Cardiac muscle cell (in vitro differentiated cells and primary cell): ENCODE measurements at places on chromosomes 1 and 21. TPM values are rescaled to one million over a fixed set of nuclear protein-coding genes. Genes with fewer than 3 reads are reported as not detected.

The ZMYND12 gene
- 0.39 and 1.1 TPM in 2 replicates for total RNA-seq

DNA sequence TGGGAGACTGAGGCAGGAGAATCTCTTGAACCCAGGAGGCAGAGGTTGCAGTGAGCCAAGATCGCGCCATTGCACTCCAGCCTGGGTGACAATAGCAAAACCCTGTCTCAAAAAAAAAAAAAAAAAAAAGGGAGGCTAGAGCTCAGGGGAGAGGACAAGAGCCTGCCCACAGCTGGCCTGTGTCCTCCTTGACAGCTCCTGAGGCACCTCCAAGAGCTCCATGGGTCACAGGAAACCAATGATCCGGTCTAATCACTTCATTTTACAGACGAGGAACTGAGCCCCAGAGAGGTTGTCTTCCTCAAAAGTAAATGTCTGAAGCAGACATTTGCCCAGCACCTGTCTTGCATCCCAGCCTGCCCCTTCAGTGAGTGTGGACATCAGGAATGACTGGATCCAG lies 49.4 kb downstream of the NID1 start:
- H3K27me3 ChIP-seq, result no peaks in the 10 kb centered on the region
- no peak for DNase-seq
- H3K27ac ChIP-seq, result no peak overlapping the region
- no peaks in the 10 kb centered on the region for H3K4me1 ChIP-seq
- H3K4me3 ChIP-seq, result no peak overlapping the region

- peaks cover 37% of the 10 kb centered on the region for H3K4me1 ChIP-seq
- H3K36me3 ChIP-seq, result no peaks in the 10 kb centered on the region
- H3K27me3 ChIP-seq, result no peaks in the 10 kb centered on the region
- peak overlapping the region; percentile 99 for H3K27ac ChIP-seq
- DNase-seq, result no peak
- H3K4me3 ChIP-seq, result no peak overlapping the region
Observed at GRCh38 chr1:167627865-167628641, 2.0 kb upstream of the RCSD1 start.

GRCh38 chr1:156709757-156710489 lies 4.5 kb upstream of the CRABP2 start:
- peak; percentile 78 for DNase-seq
- no peaks in the 10 kb centered on the region for H3K27me3 ChIP-seq
- peak overlapping the region; percentile 86 for H3K27ac ChIP-seq

GRCh38 chr1:54557671-54558355 lies 9.8 kb downstream of the ACOT11 start:
- H3K4me1 ChIP-seq, result peaks cover 8% of the 10 kb centered on the region
- DNase-seq, result no peak
- H3K27ac ChIP-seq, result no peak overlapping the region
- no peaks in the 10 kb centered on the region for H3K36me3 ChIP-seq
- no peaks in the 10 kb centered on the region for H3K27me3 ChIP-seq

GRCh38 chr21:32499249-32500055 lies 85.9 kb downstream of the TCP10L start:
- H3K4me1 ChIP-seq, result peaks cover 8% of the 10 kb centered on the region
- DNase-seq, result peak; percentile 46
- H3K36me3 ChIP-seq, result no peaks in the 10 kb centered on the region
- no peaks in the 10 kb centered on the region for H3K27me3 ChIP-seq
- H3K4me3 ChIP-seq, result no peak overlapping the region

The KCNH1 gene
- total RNA-seq, result 0.18 and 0.54 TPM in 2 replicates

The UTS2 gene
- total RNA-seq, result not detected in 2 replicates

GRCh38 chr1:174969977-174970376 lies 29.8 kb upstream of the CACYBP start:
- no peak overlapping the region for H3K4me3 ChIP-seq
- no peaks in the 10 kb centered on the region for H3K27me3 ChIP-seq
- no peaks in the 10 kb centered on the region for H3K36me3 ChIP-seq
- no peak for DNase-seq
- no peak overlapping the region for H3K27ac ChIP-seq

- no peak overlapping the region for H3K27ac ChIP-seq
- DNase-seq, result no peak
- H3K4me1 ChIP-seq, result peaks cover 4% of the 10 kb centered on the region
- no peak overlapping the region for H3K4me3 ChIP-seq
- H3K36me3 ChIP-seq, result no peaks in the 10 kb centered on the region
Observed at GRCh38 chr1:40842207-40842606, 20.0 kb downstream of the CITED4 start.

- no peak overlapping the region for H3K27ac ChIP-seq
- no peaks in the 10 kb centered on the region for H3K27me3 ChIP-seq
- H3K36me3 ChIP-seq, result no peaks in the 10 kb centered on the region
- H3K4me3 ChIP-seq, result no peak overlapping the region
- no peak for DNase-seq
- H3K4me1 ChIP-seq, result no peaks in the 10 kb centered on the region
Observed at GRCh38 chr1:221488550-221488949, 253.3 kb downstream of the DUSP10 start.

The SH2D1B gene
- total RNA-seq, result 0.06 TPM in 1 of 2 replicates, not detected in the other

GRCh38 chr1:227225715-227226346 lies 92.5 kb downstream of the CDC42BPA start:
- no peak overlapping the region for H3K27ac ChIP-seq
- no peaks in the 10 kb centered on the region for H3K4me1 ChIP-seq
- H3K36me3 ChIP-seq, result no peaks in the 10 kb centered on the region
- H3K27me3 ChIP-seq, result no peaks in the 10 kb centered on the region

DNA sequence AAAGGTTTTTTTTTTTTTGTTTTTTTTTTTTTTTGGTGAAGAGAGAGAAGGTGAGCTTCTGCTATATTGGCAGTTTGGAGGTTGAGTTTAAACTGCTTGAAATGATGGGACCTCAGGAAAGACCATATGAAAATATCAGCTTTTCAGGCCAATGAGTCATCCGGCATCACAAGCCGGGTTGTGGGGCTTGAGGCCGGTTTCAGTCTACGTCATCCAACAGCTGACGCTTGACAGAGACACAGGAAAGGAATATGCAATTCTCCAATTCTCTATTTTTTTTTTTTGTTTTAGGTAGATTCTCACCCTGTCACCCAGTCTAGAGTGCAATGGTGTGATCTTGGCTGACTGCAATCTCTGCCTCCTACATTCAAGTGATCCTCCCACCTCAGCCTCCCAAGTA lies 52.4 kb downstream of the KCNJ6 start:
- no peak overlapping the region for H3K27ac ChIP-seq
- H3K27me3 ChIP-seq, result no peaks in the 10 kb centered on the region
- no peaks in the 10 kb centered on the region for H3K4me1 ChIP-seq
- DNase-seq, result peak; percentile 64
- no peaks in the 10 kb centered on the region for H3K36me3 ChIP-seq

- peaks cover 26% of the 10 kb centered on the region for H3K4me1 ChIP-seq
- no peak overlapping the region for H3K4me3 ChIP-seq
- no peak for DNase-seq
- no peak overlapping the region for H3K27ac ChIP-seq
- H3K27me3 ChIP-seq, result no peaks in the 10 kb centered on the region
- no peaks in the 10 kb centered on the region for H3K36me3 ChIP-seq
Observed at GRCh38 chr1:157047062-157047410, 1.5 kb upstream of the ARHGEF11 start.

The FHAD1 gene
- 0.53 and 0.74 TPM in 2 replicates for total RNA-seq

The SYF2 gene
- total RNA-seq, result 29.3 and 50.0 TPM in 2 replicates

The LCE2A gene
- not detected in 2 replicates for total RNA-seq

- no peak overlapping the region for H3K4me3 ChIP-seq
- H3K27ac ChIP-seq, result no peak overlapping the region
- no peaks in the 10 kb centered on the region for H3K4me1 ChIP-seq
- no peak for DNase-seq
- H3K27me3 ChIP-seq, result no peaks in the 10 kb centered on the region
Observed at GRCh38 chr21:17775431-17776126, 43.6 kb downstream of the C21orf91 start.

- peaks cover 4% of the 10 kb centered on the region for H3K4me1 ChIP-seq
- no peak overlapping the region for H3K27ac ChIP-seq
- no peak overlapping the region for H3K4me3 ChIP-seq
- H3K36me3 ChIP-seq, result no peaks in the 10 kb centered on the region
- H3K27me3 ChIP-seq, result no peaks in the 10 kb centered on the region
Observed at GRCh38 chr1:21520899-21521716, 11.9 kb downstream of the ALPL start.

DNA sequence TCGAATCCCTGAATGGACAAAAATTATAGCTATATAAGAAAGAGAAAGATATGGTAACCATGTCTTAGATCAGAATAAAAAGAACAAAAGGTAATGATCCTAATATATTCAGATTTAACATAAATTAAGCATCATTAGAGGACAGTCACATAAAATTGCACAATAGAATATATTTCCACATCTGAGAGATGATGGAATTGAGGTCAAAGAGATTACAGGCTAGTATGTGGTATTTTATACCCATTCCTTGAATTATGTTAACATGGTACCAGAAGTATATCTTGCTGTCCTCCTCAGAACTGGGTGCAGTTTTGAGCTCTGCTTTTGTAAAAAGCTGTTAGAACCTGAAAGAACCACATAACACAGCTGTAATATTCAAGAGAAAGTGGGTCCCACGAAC lies 245.6 kb upstream of the HOOK1 start:
- no peaks in the 10 kb centered on the region for H3K36me3 ChIP-seq
- no peaks in the 10 kb centered on the region for H3K27me3 ChIP-seq
- no peak overlapping the region for H3K27ac ChIP-seq
- H3K4me1 ChIP-seq, result no peaks in the 10 kb centered on the region
- DNase-seq, result peak; percentile 15

The UBL4B gene
- total RNA-seq, result 0.09 TPM in 1 of 2 replicates, not detected in the other

GRCh38 chr1:10415211-10415930 lies 14.9 kb upstream of the CENPS start:
- H3K27ac ChIP-seq, result no peak overlapping the region
- no peak overlapping the region for H3K4me3 ChIP-seq
- H3K4me1 ChIP-seq, result no peaks in the 10 kb centered on the region
- peaks cover 74% of the 10 kb centered on the region for H3K36me3 ChIP-seq
- peak; percentile 87 for DNase-seq

DNA sequence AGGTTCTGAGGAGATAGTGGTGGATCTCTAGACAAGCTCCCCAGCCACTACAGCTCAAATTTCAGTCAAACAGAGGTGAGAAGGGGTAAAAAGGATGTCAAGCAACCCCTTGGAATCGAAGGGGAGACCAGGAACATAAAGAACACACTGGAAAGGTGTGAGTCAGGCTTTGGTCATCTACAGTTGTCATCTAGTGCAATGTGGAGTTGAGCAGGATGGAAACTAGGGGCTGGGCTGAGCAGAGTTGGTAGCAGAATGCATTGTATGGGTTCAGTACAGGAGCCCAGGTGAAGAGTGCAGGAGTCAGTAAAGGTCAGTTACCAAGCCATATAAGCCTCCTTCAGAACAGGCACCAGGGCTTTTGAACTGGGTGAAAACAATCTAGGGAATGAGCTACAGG lies 52.7 kb upstream of the VAV3 start:
- no peaks in the 10 kb centered on the region for H3K27me3 ChIP-seq
- H3K4me3 ChIP-seq, result no peak overlapping the region
- H3K27ac ChIP-seq, result no peak overlapping the region
- no peak for DNase-seq

The ADGRL4 gene
- 0.07 and 0.12 TPM in 2 replicates for total RNA-seq

GRCh38 chr21:36891692-36892091 lies 74.8 kb downstream of the HLCS start:
- H3K27me3 ChIP-seq, result no peaks in the 10 kb centered on the region
- DNase-seq, result peak; percentile 34
- H3K4me3 ChIP-seq, result no peak overlapping the region
- H3K36me3 ChIP-seq, result no peaks in the 10 kb centered on the region
- no peaks in the 10 kb centered on the region for H3K4me1 ChIP-seq

- no peaks in the 10 kb centered on the region for H3K27me3 ChIP-seq
- no peak for DNase-seq
- peaks cover 53% of the 10 kb centered on the region for H3K36me3 ChIP-seq
- no peaks in the 10 kb centered on the region for H3K4me1 ChIP-seq
- H3K4me3 ChIP-seq, result no peak overlapping the region
Observed at GRCh38 chr1:55143684-55144083, 71.5 kb downstream of the USP24 start.

GRCh38 chr1:247561711-247562110 lies 12.8 kb downstream of the GCSAML start:
- no peaks in the 10 kb centered on the region for H3K27me3 ChIP-seq
- H3K4me3 ChIP-seq, result no peak overlapping the region
- no peak overlapping the region for H3K27ac ChIP-seq
- no peaks in the 10 kb centered on the region for H3K36me3 ChIP-seq
- DNase-seq, result no peak

The ACKR1 gene
- 0.18 and 0.63 TPM in 2 replicates for total RNA-seq

DNA sequence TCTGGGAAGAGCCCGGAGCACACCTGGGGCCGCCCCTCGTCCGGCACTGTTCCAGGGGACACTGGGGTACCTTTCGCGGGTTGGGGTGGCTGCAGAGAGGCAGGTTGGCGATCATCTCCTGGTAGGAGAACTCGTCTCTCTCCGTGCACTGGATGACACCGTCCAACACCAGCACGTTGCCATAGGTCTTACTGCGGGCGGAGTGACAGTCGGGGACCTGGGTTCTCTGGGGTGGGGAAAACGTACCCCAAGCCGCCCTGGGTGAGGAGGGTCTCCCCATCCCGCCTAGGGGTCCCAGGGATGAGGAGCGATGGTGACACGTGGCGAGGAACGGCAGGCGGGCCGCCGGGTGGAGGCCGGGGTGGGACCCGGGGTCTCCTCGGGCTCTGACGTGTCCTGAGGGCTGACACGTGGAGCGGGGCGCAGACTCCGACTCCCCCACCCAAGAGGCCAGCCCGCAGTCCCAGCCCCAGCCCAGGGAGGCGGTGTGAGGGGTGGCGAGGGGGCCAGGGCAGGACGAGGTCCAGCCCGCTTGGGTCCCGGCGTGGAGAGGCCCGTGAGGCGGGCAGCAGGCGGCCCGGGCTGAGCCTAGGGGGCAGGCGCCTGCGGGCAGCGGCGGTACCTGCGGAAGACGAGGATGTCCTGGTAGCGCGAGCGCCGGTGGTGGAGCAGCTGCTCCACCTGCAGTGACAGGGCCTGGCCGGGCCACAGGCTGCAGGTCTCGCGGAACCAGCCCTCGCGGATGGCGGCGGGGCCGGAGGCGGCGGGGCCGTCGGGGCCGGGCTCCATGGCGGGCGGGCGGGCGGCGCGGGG lies 457 bp downstream of the SRM start:
- H3K27me3 ChIP-seq, result no peaks in the 10 kb centered on the region
- peaks cover 3% of the 10 kb centered on the region for H3K4me1 ChIP-seq
- no peak for DNase-seq
- peaks cover 7% of the 10 kb centered on the region for H3K36me3 ChIP-seq

GRCh38 chr21:19853709-19854575 lies 1144.3 kb upstream of the NCAM2 start:
- no peaks in the 10 kb centered on the region for H3K36me3 ChIP-seq
- H3K4me3 ChIP-seq, result no peak overlapping the region
- no peaks in the 10 kb centered on the region for H3K27me3 ChIP-seq
